ENCODE measurements at places on chromosomes 4 and X.

DNA sequence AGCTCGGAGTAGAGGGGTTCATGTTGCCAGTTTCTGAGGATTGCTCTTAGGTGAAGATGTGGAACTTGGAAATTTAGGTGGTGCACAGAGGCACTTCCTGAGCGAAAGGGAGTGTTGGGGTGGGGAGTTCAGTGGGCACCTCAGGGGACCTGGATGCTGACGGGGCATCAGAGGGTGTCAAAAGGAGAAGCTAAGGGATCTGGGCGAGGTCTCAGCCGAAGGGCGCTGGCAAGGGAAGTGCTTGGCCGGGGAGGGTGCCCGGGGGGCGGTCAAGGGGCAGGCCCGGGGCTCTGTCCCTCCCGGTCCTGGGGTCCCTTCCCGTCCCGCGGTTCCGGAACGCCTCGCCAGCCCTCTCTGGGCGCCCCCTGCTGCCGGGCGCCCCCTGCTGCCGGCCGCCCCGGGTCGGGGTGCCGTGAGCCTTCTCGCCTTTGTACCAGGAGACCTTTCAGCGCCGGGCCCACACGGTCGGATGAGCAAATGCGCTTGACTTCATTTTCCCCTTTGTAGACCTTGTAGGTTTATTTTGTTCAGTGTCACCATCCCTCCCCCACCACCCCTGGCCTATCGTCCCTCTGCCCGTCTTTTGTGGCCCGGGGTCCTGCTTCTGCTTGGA is 3.0 kb upstream of the PHOX2B start:
- DNase-seq: no peak

DNA sequence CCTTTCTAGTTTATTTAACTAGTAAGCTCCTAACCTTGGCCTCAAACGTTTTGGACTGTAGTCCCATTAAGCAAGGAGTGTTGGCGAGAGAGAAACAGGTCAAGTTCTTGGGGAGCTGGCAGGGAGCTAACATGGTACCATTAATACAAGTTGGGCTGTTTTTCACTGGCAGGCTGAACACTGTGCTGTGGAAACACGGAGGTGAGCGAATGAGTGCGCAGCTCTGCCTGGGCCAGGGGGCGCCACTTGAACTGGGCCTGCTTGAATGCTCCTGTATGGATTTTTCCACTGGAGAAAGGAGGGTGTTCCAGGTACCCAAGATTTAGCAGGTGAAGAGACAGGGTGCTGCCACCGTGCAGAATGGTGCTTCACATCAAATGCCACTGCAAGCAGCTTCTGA is 7.4 kb upstream of the SMS start:
- DNase-seq: no peak

DNA sequence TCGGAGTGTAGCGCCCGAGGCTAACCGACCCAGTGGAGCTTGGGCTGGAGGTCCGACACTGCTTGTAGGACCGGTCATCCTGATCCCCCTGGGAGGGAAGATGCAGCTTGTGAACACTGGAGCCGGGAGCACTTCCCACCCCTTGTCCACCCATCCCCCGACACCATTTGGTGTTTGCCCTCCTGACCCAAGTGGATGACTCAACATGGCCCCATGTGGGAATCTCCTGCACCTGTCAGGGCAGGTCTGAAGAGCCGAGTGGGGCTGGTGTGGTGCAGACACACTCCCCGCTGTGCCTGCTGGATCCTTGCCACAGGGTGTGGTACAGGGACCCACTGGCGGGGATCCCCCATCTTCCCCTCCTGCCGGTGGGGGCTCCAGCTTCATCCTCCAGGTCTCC is 90.0 kb upstream of the AFAP1 start:
- DNase-seq: no peak

DNA sequence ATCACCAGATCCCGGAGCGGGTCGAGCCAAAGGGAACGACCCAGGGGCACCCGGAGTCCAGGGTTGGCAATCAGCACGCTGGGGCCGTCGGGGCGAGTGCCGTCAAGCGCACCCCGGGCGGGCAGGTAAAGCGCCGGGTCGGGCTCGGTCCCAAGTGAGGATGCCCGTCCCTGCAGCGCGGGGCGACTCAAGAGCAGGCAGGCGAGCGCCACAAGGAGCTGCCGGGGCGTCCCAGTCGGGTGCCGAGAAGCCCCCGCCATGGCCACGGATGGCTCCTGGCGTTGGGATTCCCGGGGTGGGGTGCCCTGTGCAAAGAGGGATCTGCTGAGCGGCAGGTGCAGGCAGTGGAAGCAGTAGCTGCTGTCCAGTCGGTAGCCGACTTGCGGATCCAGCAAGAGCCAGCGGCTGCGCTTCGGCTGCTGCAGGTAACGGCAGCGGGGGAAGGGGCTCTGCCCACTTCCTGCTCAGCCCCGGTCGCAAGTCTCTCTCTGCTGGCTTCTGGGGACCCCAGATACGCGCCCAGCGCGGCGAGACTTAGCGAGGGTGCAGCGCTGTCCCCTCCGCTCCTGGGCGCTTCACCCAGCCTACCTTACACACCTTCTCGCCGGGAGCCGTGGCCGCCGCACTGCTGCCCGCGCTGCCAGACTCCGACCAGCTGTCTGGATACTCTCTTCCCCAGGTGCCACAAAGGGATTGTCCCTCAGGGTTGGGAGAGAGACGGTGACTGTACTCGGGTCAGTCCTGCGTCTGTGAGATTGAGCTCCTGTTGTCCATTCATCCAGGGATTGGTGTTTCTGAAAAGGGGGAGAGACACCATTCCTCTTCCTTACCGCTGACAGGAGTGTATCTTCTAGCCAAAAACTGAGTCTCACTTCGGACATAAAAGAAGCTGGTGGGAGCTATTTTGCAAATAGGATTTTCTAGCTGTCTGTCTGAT is at the start of gene FREM3:
TSS of gene FREM3 (minus strand) at position 260 of the 937 bp plus-strand sequence. CDS start at position 260, 0 bp downstream.
- no peak for DNase-seq

DNA sequence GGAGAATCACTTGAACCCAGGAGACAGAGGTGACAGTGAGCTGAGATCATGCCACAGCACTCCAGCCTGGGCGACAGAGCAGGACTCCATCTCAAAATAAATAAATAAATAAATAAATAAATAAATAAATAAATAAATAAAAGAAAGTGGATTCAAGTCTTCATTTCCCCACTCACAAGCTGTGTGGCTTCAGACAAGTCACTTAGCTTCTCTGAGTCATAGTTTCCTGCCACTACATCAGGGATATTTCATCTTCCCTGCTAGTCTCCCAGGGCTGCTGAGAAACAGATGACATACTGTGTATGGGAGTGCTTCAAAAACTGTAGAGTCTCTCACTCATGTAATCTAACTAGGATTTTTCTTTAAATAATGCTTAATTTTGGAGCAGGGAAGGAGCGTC is 37.2 kb downstream of the TBC1D9 start:
- no peak for DNase-seq

DNA sequence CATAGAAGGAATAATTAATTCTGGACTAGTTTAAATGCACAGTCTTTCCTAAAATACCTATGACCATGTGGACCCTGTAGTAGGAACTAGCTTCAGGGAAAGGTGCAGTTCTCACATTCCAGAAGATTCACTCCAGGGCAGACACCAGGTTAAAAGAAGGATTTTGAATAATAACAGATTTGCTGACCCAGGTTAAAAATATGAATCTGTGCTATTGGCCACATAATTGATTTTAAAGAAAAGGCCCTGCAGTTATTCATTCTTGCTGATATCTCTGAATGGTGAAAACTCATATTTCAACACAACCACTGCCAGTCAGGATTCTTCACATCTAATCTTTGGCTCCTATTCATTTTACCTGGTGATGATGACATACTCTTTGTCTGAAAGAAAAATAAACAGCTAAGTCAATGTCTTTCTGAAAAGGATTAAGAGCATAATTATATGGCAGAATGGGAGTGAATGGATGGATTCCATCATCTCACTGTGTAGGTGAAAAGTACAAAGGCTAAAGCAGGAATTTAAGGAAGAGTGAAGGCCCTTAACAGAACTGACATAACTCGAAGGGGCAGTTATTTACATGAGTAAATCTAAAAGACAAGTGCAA is 432.8 kb downstream of the PDGFC start:
- no peak for DNase-seq

- no peak for DNase-seq
Observed at GRCh38 chr4:44016570-44017421, 431.8 kb downstream of the KCTD8 start.

DNA sequence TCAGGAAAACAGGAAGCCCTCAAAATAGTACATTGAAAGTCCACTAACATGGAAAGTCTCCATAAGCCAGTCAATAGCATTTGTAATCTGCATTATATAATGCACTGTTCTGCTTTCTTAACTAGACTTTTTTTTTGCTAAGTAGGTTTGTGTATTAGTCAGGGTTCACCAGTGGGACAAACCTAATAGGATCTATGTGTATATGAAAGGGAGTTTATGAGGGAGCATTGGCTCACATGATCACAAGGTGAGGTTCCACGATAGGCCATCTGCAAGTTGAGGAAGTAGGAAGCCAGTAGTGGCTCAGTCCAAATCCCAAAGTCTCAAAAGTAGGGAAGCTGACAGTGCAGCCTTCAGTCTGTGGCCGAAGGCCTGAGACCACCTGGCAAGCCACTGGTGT is 116.0 kb downstream of the MXRA5 start:
- no peak for DNase-seq

- no peak for DNase-seq
Observed at GRCh38 chrX:15376956-15377355, 7.3 kb downstream of the VEGFD start.

DNA sequence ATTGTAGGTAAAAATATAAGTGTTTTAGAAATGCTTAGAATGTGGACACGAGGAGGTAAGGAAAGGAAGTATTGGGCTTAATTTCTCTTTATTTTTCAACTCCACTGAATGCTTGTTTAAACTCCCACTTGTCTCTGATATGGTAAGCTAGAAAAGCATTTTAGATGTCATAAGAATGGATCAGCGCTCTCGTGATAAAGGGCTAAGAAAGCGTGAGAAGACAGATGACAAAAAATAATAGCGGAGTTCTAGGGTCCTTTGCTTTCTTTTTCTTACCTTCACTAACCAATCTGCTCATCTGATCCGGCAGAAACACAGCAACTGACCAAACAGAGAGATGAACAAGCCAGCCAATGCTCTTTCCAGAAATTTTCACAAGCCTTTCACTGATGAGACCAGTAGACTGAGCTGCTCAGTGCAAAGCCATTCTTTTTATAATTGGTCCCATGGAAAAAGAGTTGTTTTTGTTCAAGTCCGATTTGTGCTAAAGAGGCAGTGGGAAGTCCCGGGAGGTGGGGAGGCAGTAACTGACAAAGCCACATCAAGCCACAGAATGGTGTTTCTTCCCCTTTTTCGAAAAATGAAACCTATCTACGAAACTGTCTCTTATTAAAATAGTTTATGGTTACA is at the start of gene TASL:
TSS of gene TASL (minus strand) at position 405 of the 630 bp plus-strand sequence. CDS start 17,411 bp downstream, outside the sequence.
- DNase-seq: no peak

GRCh38 chr4:3317656-3318211 is 24.9 kb downstream of the RGS12 start:
- no peak for DNase-seq

DNA sequence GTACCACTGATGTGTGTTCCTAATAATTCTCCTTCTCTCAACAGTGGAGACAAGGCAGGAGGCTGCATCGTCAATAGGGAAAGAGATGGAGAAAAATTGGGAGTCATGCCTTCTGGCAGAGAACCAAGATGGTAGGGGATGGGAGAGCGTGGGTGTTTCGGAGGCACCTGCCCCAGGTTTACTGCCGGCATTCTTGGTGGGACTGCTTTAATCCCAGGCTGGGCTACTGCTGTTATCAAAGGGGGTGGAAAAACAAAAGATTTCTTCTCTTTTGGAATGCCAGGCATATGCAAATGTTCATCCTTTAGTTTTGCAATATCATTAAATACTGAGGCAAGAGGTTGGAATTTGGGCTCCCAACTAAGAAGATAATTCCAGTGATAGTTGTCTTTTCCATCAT is 257.0 kb downstream of the DCHS2 start:
- no peak for DNase-seq

Measured in Caco-2 (cell line).